T-helper 1 cell treated with Interleukin-12 subunit alpha and Interleukin-12 subunit beta and Interleukin-4 antibody, amounts not matched to agents 30 ng/mL and 1 ng/mL, for 36 hours (primary cell): ENCODE measurements at places on chromosomes 2 and 18. TPM values are rescaled to one million over a fixed set of nuclear protein-coding genes. Genes with fewer than 3 reads are reported as not detected.

The DSG2 gene
- total RNA-seq = 0.12 and 0.20 TPM in 2 replicates

The HNMT gene
- not detected in 2 replicates for total RNA-seq

The SPAG16 gene
- total RNA-seq = 6.5 and 9.0 TPM in 2 replicates

The RGPD3 gene
- 0.32 and 0.37 TPM in 2 replicates for total RNA-seq

The ALKAL2 gene
- 0.68 and 1.1 TPM in 2 replicates for total RNA-seq

The RND3 gene
- total RNA-seq = not detected in 2 replicates
